ENCODE measurements at places on chromosomes 3 and 15.

GRCh38 chr3:171960159-171960558 is 79.2 kb upstream of the FNDC3B start:
- DNase-seq, result no peak

DNA sequence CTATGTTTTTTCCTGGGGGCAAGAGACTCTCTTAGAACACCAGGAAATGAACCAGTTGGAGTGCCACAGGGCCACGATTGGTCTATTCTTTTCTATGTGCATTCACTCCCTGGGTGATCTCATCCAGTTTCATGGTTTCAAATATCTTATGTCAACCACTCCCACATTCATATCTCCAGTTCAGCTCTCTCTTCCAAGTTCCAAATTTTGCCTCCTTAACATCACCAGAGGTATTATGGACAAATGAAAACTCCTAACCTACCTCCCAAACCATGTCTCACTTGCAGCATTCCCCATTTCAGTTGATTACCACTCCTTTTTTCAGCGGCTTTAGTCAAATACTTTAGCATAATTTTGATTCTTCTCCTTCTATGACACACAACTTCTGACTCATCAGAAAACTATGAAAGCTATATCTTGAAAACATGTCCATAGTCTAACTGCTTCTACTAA is 203.1 kb upstream of the SEMA6D start:
- DNase-seq, result peak; percentile 84

- DNase-seq, result no peak
These were observed 1433.9 kb upstream of the CADM2 start for GRCh38 chr3:83524901-83525300.

DNA sequence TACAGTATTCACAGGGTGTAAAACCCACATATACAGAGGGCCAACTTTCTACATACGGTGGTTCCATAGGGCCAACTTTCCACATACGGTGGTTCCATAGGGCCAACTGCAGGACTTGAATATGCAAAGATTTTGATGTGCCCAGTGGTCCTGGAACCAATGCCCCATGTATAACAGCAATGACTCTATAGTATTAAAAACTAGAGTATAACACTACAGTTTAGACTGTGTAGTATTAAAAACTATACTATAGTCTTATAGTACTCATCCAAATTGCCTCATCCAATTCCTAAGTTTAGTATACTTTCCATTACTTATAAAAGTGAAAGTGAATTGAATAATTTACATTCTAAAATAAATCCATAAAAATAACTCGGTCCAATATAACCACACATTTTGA is 75.9 kb downstream of the GSK3B start:
- DNase-seq, result no peak

DNA sequence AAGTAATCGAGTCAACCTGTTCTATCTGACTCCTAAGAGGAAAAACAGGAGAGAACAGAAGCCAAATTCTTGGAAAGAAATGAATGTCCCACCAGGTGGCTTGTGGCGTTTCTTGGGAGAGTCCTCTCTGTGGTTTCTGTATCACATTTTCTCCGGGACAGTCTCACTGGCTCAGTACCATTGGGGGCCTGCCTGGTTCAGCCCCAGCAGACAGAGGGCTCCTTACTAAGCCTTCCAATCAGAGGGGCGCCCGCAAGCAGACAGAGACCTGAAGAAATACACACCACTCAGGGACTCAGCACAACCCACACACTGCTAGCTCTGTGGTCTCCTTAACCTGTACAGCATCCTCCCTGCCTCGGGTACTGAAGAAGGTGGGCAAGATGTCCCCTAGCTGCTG is 302.1 kb downstream of the TLE3 start:
- no peak for DNase-seq

DNA sequence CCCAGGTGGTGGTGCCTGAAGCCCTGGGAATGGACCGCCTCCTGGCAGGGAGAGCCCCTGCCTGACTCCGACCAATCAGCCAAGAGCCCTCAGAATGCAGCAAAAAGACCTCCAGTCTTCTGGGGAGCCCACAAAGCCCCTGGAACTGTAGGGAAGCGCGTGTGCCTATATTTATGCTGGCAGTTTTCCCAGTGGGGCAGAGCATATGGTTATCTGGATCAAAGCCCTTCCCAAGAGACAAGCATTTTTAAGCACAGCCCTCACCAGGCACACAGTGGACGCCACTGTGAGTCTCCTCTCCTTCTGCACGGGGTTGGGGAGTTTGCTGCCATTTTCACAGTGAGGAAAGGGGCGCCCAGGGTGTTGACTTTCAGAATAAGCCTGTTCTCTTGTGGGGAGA is 80.9 kb upstream of the RPL32 start:
- DNase-seq, result no peak

GRCh38 chr3:37140899-37141541 is 33.4 kb downstream of the LRRFIP2 start:
- DNase-seq, result no peak

DNA sequence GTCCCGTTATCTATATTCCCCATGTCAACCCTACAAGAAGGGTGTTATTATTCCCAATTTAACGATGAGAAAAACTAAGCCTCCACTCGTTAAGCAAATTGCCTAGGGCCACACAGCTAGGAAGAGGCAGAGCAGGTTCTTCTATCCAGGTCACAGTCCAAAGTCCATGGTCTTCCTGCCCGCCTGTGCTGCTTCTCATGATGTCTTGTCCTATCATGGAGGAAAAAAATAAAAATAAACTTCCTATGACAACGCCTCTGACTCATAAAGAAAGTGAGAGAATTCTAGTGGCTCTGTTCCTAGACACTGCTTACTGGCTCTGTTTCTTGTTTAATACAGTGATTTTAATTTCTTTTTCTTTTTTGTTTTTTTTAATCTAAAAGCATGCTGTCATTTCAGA is 9.7 kb downstream of the COL8A1 start:
- DNase-seq, result peak; percentile 61

DNA sequence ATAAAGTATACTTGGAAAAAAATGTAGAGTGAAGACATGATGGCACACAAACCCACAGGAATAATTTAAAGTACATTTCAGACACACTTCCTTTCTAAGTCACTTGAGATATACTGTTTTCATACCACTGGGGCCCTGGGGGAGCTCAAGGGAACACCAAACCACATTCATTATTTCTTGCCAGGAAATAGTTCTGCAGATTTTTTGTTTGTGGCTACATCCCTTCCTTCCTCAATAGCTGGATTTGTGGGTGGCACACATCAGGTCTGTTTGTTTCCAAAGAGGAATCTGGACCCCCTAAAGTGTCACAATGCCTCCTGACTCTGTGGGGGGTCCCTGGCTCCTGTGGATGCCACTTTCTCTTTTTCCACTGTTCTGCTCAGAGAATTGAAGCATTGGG is 153.5 kb upstream of the COL8A1 start:
- DNase-seq, result no peak

- no peak for DNase-seq
These were observed 52.5 kb downstream of the PIAS1 start for GRCh38 chr15:68106656-68107055.

DNA sequence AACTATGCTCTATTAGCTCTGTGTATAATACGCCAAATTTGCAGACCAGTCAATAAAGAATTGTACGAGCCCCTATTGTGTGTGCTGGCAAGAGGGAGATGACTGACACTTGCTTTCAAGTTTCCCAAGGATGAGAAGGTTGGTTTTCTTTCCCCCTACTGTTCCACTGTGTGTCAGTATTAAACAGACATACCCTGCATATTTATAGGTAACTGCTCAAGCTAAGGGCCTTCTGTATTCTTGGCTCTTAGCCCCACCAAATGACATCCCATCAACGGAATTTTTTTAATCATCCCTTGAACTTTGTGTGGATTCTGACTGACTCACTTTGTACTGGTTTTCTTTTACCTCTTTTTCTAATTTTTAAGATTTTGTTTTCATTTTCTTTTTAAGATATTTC is 60.6 kb upstream of the GYG1 start:
- peak; percentile 33 for DNase-seq

GRCh38 chr3:172516318-172517214 is 6.7 kb downstream of the TNFSF10 start:
- peak; percentile 100 for DNase-seq

DNA sequence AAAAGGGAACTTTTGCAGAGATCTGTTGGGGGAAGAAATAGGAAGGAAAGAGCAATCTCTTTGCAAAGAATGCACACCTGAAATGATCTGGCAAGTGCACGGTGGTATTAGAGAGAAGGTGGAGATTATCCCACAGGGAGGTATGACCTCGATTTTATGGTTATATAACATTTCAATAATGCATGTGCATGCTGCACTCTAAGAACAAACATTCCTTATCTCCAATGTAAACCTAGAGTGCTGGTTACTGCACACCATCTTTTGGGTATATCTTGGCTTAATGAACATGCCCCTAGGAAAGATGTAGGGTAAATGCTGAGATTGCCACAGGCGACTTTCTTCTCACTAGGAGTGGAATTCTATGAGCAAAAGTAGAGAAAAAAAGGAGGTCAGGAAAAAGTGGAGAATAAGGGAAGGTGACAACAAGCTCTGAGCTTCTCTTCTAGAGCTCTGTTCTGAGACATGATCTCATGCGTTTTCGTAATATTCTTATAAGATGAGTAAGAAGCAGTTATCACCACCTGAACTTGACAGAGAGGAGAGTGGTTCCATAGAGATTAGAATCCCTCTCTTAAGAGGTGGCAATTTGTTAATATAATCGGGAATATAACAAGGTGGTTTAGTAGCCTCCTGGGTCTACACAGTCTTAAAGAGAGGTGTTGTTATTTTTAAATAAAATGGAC is 117.5 kb upstream of the TMC3 start:
- DNase-seq, result no peak

DNA sequence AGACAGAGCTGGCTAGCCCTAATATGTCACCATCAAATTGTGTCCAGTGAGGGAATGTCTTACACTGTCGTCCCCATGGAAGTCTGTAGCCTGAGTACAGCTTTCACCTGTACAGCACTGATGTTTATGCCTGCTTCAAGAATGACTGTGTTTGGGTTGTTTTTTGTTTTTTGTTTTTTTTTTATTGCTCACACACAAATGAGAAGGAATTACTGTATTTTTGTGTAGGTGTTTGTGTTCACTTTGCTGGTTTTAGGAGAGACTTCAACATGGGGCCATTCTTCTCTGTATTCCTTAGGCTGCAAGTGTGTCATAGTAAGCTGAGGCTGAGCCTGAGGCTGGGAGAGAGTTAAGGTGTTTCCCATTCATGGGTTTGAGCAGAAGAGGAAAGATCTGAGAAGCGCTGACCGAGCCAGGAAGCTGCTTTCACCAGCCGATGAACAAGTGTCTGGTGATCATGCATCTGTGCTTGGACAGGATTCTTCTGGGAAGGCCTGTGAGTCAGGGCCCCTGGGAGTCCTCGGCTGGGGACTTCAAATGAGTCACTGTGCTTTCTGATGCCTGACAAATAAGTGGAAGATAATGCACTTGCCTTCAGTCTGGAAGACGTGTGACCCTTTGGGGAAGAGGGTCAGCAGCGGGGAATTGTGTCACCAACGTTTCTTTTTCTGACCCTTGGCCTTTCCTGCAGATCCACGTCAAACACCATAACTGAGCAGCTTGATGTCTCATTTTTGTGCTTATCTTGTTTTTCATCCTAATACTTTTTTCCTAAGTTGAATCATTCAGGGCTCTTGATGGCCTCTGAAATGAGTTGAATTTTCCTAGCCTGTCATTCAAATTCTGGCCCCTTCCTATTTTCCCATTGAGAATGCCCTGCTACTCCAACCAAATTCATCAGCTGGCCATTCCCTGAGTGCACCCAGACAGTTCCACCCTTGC is 36.7 kb upstream of the ZBTB38 start:
- DNase-seq, result peak; percentile 96

- peak; percentile 62 for DNase-seq
These were observed 157.9 kb downstream of the CHL1 start for GRCh38 chr3:354432-354831.

- no peak for DNase-seq
These were observed 9.9 kb upstream of the UBL7 start for GRCh38 chr15:74470631-74471395.

GRCh38 chr3:55598224-55598623 is 111.1 kb upstream of the WNT5A start:
- DNase-seq, result no peak

DNA sequence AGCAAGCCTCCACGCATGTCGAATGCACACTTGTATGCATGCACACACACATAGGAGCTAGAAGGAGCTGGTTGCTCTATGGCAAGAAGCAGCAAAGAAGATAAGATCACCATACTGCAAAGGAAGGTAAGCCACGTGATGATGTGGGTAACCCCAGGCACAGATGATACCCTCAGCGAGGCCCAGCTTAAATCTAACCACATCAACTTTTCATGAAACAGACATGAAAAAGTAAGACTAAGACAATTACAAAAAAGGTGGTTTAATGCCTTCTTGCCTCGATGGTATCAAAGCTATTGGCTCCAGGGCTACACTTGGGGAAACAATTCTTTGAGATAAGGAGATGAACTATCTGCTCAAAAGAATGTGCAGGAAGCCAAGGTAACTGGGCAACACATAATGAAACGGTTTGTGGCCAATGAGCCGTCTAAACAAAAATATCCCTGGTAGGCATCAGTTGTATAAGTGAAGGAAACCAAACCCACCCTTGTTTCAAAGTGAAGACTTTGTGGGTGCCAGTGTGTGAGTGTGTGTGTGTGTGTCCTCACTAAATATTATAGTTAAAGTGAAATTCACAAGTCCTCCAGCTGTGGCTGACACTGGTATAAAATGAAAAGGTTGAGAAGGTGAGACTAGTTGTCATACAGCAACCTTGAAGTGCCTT is 365.7 kb upstream of the ICE2 start:
- DNase-seq, result no peak

DNA sequence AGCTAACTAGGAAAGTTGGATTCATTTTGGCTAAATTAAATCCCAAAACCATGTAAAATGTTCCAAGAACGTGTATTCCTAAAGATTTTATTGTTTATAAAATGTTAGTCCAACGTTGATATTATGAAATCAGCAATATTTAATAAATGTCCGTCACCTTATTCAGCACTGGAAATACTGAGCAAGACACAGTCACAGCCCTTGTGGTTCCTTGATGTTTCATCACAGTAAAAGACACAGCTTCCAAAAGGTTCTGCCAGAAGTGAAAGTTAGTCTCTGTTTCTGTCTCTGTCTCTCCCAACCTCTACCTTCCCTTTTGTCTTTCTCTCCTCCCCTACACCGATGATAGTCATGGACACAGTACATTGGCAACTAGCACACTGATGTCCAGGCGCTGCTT is 82.2 kb upstream of the BOC start:
- DNase-seq, result no peak

- DNase-seq, result no peak
These were observed 10.2 kb upstream of the TIPARP start for GRCh38 chr3:156664011-156664830.

GRCh38 chr15:58558777-58559176 is 127.0 kb downstream of the LIPC start:
- no peak for DNase-seq

DNA sequence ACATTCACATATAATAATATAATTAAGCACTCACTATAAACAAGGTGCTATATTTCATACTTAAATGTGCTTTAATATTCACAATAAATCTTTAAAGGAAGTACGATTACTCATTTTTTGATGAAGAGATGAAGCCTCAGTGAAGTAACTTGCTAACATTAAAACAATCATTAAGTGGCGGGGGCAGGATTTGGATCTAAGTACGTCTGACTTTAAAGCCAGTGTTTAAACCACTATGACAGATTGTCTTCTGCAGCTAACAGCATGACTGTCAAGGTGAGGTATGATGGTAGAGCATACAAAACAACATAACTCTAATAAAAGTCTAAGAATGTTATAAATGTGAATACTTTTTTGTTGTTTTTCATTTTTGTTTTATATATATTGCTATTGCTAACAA is 862.1 kb downstream of the ROBO1 start:
- no peak for DNase-seq

All from bronchial epithelial cell (primary cell).